ENCODE measurements at places on chromosomes 1 and 21.

- DNase-seq = no peak
Observed at GRCh38 chr1:87678266-87678665, 349.6 kb downstream of the LMO4 start.

GRCh38 chr1:67537667-67538018 is 107.4 kb upstream of the SERBP1 start:
- DNase-seq = no peak

DNA sequence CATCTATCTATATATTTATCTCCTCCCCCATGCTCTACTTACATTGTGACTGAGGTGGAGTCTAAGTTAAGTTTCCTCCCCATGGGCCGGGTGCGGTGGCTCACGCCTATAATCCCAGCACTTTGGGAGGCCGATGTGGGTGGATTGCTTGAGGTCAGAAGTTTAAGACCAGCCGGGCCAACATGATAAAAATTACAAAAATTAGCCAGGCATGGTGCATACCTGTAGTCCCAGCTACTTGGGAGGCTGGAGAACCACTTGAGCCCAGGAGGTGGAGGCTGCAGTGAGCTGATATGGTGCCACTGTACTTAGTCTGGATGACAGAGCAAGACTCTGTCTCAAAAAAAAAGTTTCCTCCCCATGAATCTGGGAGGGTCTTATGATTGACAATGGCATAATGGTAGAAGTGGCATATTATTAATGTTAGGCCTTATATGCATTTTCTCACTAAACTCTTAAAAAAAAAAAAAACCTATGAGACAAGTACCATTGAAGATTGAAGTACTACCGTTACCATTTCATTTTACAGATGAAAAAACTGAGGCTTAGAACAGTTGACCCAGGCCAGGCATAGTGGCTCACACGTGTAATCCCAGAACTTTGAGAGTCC is 11.2 kb downstream of the F11R start:
- DNase-seq = no peak

DNA sequence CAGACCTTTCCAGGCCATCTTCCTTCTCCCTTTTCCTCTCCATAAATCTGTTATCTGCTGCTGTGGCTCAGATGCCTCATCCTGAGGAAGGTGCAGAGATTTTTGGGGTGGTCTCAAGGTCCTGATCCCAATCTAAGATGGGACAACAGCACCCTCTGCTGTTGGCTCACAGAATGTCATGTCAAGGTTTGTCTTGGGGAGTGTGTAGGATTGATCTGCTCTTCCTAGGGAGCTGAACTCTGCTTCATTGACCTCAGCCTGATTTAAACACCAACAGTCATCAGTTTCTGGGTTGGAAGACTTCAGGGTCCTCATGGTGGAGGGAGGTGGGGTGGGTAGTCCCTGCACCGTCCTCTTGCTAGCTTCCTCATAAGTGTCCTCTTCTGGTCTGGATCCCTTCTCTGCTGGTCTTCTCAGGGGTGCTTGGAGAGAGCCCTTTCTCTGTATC is 62.8 kb upstream of the LAX1 start:
- peak; percentile 34 for DNase-seq

DNA sequence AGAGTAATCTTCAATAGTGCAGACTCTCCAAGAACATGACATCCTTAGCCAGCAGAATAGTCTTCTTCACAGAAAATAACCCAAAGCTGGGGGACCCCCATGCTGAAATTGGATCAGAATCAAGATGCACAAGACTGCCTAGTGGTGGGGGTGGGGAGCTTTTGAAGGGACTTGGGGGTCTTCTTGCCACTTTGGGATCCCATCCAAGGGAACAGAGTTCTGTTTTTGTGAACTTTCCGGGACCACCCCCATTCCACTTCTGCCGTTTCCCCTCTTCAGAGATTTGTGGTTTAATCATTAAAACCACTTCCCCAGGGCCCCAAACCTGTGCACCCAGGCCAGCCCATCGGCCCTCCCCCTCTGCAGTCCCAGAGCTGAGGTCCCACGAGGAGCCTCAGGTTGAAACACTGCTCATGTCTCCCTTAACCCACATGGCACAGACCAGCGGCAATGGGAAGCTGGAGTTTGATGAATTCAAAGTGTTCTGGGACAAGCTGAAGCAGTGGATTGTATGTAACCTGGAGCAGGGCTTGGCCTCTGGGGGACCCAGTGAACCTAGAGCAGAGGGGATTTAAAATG is 44.9 kb downstream of the CAPN9 start:
- DNase-seq = no peak

GRCh38 chr1:244353551-244354091 is 98.1 kb downstream of the ADSS2 start:
- DNase-seq = peak; percentile 99

- no peak for DNase-seq
Observed at GRCh38 chr1:110164725-110165350, 14.5 kb downstream of the SLC6A17 start.

DNA sequence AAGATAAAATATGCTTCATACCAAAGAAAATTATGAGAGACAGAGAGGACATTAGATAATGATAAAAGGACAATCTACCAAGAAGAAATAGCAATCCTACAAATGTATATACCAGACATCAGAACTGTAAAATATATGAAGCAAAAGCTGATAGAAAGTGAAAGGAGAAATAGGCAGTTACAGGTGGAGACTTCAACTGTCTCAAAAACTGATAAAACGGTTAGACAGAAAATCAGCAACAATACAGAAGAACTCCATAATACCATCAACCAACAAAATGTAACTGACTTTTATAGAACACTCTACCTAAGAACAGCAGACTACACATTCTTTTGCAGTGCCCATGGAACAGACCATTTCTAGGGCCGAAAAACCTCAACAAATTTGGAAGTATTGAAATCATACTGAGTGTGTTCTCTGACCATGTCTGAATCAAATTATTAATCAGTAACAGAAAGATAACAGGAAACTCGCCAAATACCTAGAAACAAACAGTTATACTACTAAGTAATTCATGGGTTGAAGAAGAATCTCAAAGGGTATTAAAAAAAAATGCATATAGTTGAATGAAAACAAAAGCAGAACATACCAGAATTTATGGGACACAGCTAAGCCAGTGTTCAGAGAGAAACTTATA is 132.1 kb downstream of the RPS6KC1 start:
- no peak for DNase-seq

GRCh38 chr1:160410406-160411005 is 10.1 kb downstream of the VANGL2 start:
- DNase-seq = no peak

DNA sequence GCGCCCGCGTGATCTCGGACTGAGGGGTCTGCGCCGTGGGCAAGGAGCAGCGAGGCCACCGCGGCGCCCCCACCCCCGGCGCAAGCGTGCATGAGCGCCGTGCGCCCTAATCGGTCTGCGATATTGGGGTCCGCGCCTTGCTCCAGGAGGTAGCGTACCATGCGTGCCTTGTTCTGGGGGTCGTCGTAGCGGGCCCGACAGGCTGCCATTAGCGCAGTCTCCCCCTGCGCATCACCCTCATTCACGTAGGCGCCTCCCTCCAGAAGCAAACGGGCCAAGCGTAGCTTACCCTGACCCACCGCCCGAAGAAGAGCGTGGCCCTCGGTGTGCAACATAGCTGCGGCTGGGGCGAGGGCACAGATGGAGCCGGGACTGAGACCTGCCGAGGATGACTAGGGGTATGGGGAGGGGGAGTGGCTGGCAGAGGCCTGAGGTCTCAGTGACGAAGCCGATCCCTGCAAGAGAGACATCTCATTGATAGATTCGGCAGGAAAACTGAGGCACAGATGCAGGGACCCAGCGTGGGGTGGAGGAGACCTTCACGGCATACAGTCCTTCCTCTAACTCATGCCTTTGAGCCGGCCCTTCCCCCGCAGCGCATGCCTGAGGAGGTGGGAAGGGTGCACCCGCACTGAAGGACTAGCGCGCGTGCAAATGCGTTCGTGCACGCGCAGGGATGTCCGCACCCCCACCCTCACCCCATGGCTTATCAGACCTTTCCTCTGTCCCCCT is 2.8 kb downstream of the ANKRD34A start:
- no peak for DNase-seq

DNA sequence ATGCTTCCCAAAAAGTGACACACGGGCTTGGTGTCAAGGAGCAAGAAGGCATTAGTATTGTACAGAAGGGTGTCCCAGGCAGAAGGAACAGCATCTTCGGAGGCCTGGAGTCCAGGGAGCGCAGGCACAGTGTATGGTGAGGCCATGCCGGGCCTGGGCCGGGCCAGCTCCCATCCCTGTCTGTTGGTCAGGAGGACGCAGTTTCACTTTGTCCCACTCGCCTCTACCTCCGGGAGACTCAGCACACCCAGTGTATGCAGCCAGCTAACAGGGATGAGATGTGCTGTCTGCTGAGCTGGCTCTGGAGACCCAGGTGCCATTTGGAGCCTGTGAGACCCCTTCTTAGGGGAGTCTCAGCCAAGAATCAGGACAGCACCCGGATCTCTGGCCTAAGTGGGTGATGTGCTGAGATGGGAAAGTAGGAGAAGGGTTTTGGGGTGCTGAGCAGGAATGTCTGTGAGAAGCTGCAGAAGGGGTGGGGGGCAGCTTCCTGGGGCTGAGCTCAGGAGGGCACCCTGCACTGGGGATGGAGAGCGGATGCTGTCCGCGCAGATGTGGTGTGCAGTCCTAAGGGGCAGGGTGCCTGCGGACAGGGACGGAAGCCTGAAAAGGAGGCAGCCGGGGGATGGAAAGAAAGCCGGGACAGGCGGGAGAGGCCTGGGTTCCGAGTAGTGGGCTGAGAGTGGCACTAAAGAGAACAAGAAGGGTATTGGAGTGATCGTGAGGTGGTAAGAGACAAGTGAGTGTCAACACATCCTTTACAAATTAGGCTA is 25.7 kb downstream of the DMRTB1 start:
- DNase-seq = no peak

GRCh38 chr21:33022828-33023573 is 2.7 kb upstream of the OLIG2 start:
- no peak for DNase-seq

DNA sequence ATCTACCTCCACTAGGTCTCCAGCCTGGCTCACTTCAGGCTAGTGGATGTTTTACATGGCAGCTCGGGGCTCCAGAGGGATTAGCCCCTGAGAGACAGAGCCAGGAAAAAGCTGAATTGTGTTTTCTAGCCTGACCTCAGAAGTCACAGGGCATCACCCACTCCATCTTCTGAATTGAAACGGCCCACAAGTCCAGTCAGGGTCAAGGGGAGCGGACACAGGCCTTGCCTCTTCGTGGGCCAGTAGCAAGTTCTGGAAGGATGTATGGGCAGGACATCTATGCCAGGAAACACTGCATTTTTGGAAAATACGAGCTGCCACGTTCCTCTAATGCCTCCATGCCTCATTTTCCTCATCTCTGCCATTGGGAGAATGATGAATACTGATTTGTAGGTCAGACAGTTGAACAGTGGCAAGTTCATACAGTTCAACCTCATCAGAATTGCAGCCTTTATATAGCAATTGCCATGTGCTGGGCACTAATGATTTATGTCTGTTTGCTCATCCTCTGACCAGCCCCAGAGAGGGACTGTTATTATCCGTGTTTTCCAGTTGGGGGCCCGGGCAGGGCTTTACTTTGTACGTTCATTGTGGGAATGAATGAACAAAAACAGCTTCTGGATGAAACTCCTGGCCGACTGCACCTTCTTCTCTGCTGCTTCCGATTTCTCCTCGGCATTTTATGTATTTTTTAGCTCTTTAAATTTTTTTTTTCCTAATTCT is 23.2 kb upstream of the PCBP3 start:
- DNase-seq = no peak

- no peak for DNase-seq
Observed at GRCh38 chr21:41955516-41955915, 1.7 kb upstream of the C2CD2 start.

DNA sequence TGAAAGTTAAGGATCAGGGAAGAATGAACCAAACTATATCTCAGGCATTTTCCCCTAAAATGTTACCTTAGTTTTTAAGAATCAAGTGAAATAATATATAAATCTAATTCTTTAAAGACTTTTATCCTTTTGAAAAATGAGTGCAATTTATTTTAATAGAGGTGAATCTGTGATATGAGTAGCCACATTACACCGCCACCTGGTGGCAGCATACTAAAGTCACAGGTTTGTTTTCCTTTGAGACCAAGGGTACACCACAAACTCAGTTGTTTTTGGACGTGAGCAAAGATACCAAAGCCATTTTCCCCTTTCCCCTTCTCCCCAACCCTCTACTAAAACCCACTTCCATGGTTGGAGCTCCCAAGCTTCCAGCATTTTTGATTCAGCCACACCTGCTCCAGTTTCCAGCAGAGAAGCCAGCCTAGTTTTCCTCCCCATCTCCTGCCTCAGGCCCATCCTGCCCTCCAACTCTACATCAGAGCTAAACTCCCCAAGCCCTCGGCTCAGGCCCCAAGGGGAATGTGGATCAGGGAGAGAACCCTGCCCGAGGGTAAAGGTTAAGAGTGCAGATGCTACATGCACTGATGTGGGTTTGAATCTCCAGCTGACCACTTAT is 22.9 kb upstream of the LDLRAP1 start:
- DNase-seq = peak; percentile 65

- DNase-seq = no peak
Observed at GRCh38 chr1:36572906-36573305, 90.2 kb upstream of the CSF3R start.

- peak; percentile 24 for DNase-seq
Observed at GRCh38 chr1:10941891-10942541, 70.4 kb upstream of the TARDBP start.

DNA sequence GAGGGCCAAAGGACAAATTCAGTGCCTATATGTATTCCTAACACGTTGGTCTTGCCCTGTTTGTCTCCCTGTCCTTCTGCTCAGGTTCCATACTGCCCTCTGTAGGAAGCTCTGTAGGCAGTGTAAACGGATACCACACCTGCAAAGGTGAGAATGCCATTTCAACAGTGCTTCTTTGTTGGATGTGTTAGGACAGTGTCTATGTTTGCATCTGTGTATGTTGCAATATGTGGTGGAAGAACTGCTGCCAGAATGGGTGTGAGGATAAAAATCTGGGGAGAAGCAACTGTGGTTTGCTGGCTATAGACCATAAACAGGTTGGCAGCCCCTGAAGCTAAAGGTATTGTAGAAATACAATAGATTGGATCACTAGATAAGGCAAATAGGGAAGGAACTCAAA is 113.1 kb upstream of the BMP8A start:
- no peak for DNase-seq

GRCh38 chr1:244324176-244324883 is 127.4 kb downstream of the ADSS2 start:
- no peak for DNase-seq

DNA sequence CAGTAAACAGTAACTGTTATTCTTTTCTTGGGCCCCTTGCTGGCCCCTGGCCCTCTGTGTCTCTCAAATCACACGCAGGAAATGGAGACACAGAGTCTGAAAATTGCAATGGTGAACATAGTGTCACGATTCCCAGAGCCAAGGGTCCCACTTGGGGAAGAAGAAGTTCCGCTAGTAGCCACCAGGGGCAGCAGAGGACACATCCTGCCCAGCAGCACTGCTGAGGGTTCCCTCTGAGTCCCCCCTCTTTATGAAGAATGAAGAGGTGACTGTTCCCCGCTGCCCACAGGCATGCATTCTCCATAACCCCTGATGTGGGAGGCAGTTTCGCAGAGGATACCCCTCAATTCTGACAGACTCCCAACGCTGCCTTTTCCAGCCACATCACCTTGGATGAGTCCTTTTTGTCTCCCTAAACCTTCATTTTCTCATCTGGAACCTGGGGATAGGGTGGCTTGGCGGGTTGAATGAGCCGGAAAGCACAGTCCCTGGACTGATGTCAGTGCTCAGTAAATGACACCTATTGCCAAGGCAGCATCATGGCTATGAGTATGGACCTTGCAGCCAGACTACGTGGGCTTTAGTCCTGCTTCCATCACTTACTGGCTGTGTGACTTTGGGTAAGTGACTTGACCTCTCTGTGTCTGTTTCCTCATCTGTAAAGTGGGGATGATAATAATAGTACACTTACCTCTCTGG is 238.0 kb upstream of the TMEM51 start:
- peak; percentile 12 for DNase-seq

- no peak for DNase-seq
Observed at GRCh38 chr1:92441697-92442342, 44.9 kb downstream of the GFI1 start.
